ENCODE measurements at places on chromosomes 11 and 22.

DNA sequence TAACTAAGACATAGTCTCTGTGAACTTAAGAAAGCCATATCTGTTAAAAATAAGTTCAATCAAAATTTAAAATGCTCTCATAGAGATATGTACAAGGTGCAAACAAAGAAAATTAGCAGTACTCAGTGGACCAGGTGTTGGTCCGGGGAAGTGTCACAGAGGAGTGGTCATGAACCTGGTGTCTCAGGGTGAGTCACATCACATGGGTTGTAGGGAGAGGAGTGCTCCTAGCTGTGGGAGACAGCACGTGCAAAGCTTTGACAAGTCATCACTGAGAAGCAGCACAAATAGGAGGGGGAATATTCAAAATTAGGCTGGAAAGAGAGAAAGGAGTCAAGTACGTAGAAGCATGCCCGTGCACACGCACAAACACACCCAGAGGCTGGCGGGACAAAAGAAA lies 438.1 kb downstream of the NTM start:
- no peak for DNase-seq

DNA sequence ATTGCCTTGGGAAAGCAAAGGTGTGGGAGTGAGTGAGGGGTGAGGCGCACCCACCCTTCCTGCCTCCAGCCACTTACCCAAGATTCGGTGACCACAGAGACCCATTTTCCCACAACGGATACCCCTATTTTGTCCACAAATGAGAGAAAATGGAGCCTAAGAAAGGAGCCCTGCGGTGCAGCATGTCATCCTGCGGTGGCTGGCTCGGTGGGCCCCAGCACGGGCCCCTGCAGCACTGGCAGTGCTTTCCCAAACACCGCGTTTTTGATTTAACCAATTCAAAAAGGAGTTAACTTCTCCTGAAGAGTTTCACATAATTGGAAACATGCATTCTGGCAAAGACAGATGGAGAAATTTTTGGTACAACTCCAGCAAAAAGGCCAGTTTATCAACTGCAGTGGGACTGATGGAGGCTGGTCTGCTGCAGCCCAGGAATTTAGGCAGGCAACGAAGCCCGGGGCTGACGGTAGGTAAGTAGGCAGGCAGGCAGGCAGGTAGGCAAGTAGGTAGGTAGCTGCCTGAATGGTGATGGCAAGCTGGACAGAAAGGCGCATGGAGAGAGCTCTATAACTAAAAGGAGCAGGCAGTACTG lies 84.2 kb downstream of the FDX1 start:
- DNase-seq, result no peak

DNA sequence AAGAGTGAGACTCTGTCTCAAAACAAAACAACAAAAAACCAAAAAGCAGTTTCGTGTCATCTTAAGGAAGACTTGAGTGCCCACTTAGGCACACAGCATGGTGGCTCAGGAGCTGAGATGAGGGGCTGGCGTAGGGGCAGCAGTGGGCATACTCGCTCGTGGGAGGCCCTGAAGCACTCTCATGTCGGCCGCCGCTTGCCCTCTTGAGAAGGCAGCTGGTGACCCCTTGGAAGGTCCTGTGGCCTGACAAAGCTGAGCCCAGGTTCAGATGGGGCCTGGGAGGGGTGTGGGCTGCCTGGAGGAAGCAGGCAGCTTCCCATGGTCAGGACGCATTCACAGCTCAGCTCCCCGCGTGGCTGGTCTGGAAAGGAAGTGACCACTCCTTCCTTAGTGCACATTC lies 15.0 kb downstream of the MUC5B start:
- DNase-seq, result no peak

DNA sequence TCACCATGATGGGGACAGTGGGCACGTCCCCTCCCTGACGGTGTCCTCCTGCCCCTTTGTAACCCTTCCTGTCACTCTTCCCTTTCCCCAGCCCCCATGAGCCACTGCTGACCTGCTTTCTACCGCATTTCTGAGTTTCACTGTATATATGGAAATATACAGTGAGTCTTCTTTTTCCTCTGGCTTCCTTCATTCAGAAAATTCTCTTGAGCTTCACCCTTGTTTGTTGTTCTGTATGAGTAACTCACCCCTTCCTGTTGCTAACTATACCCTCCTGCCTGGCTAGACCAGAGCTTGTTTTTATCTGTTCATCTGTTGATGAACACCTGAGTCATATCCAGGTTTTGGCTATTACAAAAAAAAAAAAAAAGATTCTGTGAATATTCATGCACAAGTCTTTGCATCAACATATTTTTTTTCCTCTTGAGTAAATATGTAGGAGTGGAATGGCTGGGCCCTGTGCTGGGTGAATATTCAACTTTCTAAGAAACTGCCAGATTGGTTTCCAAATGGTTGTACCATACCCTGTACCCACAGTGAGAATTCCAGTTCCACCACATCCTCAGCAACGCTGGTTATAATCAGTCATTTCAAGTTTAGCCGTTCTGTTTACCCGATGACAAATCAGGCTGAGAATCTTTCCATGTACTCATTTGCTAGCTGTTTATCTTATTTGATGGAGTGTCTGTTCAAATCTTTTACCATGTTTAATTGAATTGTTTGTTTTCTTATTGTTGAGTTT lies 62.0 kb downstream of the IGF2 start:
- DNase-seq, result no peak

DNA sequence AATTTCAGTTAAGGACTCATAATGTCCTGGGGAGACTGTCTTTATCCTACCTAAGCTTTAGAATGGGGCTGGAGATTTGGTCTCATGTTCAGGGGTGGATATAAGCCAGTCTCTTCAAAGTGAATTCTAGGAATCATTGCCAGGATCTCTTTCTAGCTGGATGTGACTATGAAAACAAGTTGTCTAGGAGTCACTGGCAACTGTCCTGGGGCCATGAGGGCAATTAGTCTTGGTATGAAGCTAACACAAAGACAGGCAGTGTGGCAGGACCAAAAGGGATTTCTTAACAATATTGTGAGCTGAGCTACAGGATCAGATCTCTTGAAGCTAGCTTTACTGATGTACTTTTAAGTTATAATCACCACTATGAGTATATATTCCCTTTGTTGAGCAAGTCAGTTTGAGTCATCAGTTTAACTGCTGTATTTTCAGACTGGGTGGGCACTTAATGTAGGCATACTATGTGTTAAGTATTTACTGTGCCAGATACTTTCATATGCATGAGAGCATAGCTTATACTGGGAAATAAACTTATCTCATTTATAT lies 390.0 kb upstream of the CCDC90B start:
- no peak for DNase-seq

Measured in omental fat pad (tissue), 4 donors.